ENCODE measurements at places on chromosomes 4 and X.

GRCh38 chr4:47095884-47096283, 64.5 kb downstream of the GABRB1 start:
- DNase-seq: no peak

DNA sequence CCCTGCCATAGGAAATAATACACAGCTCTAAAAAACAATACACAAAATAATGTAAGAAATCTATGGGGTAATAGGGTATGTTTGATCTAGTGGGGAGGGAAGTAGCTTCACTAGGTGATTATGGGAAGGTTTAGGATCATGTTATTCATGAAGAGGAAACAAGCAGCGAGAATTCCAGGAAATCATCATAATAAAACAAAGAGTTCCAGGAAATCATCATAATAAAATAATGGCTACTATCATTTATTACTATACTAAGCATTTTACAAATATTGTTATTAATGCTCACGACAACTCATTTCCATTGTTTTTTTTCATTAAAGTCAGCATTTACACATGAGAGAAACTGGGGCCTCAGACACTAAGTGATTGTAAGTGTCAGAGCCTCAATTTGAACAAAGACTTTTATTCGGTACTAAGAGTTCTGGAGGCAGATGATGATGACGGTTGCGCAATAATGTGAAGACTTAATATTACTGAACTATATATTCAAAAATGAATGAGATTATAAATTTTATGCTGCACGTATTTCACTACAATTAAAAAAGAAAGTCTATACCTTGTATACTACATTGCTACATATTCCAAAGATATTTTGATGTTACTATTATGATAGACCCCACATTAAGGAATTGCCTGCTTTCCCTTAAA, 12.2 kb upstream of the CXCL8 start:
- no peak for DNase-seq

DNA sequence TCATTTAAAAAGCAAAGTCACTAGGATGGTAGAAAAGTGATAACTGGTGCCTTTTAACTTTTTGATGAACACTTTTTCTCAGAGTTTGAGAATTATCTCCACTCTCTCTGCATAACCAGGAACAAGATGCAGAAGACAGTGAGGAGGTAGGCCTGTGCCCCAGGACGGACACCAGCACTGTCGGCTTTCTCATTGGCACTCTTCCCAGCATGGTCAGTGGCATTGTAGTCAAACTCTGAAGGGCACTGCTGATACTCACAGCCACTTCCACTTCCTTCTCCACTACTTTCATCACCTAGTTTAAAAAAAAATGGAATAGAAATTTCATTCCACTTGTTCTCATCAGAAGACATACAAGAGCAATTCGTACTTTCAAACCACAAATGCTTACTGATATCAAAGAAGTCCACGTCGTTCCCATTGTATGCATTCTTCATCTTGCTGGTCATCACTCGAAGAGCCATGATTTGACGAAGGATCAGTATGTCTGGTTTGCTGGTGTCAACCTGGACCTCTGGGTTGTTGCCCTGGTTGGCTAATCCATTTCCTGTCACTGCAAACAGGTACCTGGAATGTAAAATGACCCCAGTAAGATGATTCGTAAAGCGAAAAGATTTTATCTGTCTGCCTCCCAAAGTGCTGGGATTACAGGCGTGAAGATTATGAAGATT, 84.8 kb upstream of the TFDP3 start:
- no peak for DNase-seq

- no peak for DNase-seq
Measured at GRCh38 chr4:110633358-110634341, 10.8 kb upstream of the PITX2 start.

DNA sequence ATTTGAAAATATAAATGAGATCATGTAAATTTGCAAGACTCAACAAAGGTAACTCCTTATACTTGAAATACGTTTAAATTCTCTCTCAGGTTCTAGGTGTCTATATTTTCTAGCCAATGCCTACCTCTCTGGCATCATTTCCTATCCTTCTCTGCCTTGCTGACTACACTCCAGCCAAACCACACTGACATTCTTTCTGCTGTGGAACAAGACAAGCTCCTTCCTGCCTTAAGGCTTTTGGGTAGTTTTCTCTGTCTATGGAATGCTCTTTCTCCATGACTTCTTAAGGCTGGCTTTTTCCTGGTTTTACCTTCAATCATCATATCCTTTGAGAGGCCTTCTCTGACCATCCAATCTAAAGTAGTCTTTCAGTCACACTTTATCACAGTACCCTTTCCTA, 201.0 kb downstream of the SPRY1 start:
- DNase-seq: no peak

DNA sequence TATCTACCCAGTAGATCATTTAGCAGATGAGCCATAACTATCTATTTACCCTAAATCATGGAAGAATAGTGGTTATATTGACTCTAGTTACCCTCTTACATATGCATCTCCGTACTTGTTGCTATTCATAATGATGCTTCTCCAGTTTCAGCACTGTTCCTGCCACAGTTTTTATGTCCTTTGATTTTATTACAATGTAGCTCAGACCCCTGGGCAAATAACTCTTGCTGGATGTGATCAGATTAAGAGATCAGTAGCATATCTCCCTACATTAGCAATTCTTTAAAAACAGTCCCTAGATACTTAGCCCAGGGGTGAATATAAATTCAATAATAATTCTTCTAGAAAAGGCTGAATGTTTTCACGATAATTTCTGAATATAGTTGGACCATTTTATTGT, 696.5 kb downstream of the ADGRL3 start:
- DNase-seq: no peak

DNA sequence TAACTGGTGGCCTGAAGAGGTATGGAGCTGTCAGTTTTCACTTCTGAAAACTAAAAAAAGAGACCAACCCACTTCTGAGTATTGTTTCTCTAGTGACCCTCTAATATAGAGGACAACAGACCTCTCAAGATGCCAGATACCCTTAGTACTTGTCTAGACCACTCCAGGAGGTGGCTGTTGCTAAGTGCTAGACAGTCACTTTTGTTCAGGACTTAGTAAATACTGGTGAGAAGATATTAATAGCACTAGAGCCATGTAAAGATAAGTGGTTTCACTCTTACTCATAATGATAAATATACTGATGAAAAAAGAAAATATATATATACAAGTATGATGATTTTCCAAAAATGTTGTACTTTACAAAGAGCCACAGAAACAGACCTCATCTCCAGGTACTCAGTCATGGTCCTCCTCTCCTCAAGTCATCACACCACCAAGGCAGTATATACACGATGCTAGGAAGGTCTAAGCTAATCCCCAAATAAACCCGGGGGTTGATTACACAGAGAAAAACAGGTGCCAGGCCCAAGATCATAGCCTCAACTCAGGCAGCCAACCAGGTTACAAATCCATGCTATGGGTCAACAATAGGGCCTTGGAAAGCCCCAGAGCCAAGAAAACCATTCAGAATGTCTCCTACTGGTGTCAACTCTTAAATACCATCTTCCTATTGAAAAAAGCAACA, 66.9 kb downstream of the ARHGEF9 start:
- no peak for DNase-seq

- no peak for DNase-seq
Measured at GRCh38 chr4:168451331-168451730, 29.0 kb downstream of the DDX60L start.

DNA sequence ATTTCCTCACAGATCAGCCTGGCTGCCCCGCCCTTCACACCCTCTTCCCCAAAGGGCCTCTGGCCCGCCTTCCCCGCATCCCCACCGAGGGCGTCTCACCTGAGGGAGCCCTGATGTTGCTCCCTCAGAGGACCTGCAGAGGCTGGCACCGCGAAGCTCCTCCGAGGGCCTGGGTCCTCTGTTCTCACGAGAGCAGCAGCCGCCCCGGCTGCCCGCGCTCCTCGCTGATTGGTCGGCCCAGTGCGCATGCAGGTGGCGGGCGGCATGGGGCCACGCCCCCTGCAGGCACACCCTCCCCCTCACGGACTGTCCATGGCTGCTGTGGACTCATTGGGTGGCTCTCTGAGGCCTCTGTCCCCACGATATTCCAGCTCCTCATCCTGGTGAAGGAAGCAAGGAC, at the start of gene FAM9C:
Gene FAM9C, minus strand, starts transcription at position 180 of the 400 bp plus-strand sequence. CDS start 831 bp downstream, outside the sequence.
- DNase-seq: no peak

DNA sequence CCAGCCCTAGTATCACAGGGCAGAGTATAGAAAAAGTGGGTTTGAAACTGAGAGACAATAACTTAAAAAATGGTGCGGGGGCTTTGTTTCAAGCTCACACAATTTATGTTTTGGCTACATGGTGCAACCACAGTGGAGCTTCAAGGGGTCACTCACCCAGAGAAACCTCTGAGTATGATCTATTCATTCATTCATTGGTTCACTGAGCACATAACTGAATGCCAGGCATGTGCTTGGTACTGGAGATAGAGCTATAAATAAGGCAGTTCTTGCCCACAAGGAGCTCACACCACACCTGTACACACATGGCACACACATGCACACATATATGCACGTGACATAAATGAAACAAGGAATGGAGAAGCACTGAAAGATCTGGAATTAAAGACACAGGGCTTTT, 171.4 kb downstream of the NHS start:
- DNase-seq: no peak

DNA sequence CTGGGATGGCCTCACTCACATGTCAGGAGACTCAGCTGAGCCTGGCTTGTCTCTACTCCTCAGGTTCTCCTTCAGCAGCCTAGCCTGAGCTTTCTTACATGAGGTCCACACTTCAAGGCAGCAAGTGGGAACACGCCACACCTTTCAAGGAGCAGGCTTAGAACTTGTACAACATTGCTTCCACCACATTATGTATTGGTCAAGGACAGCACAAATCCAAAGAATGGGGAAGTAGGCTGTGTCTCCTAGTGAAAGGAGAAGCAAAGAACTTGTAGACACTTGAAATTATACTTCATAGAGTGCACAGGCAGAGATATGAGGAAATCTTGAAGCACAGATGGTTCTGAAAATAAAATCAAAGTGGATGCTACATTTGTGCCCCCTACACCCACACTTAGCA, 120.9 kb upstream of the NOCT start:
- no peak for DNase-seq

Data from stimulated activated CD8-positive, alpha-beta memory T cell treated with anti-CD3 and anti-CD28 coated beads, Interleukin-4, amount 100 ng/mL, for 1 hour (primary cell).